ENCODE measurements at places on chromosomes 12 and 14.
A peak's percentile ranks its signal among the peaks of the same experiment; 100 is the strongest.

DNA sequence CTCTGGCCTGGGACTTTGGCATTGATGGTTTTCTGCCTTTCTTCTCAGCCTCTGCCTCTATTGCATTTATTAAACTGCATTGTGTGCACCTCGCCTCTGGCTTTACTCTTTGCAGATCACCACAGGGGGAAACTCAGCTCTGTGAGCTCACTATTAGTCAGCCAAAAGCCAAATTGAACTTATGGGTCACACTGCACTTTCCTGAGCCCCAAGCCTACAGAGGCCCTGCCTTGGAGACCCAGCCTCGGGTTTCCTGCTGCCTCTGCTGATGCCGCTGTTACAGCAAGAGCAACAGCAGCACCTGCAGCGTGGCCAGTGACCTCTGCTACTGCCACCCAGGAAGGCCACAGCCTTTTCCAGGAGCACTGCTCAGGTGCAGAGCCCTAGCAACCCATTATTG, 122.5 kb downstream of the DAD1 start:
- DNase-seq: no peak

DNA sequence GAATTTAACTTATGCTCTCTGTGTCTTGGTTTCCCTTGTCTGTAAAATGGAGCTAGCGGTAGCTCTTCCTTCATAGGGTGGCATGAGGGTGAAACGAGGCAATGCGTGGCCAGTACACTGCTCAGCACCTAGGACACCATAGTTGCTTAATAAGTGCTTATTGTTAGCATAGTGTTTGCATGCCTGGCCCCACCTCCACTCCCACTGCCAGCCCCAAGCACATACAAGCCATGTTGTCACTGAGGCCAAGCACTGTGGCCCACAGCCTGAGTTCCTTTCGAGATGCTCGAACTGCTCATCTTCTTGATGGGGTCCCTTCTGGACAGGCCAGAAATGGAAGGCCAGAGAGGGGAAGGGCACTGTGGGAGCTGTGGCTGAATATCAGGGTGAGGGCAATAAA, 839 bp downstream of the FICD start:
- peak; percentile 3 for DNase-seq

- DNase-seq: no peak
Measured at GRCh38 chr14:36300337-36300736, 20.1 kb downstream of the MBIP start.

- DNase-seq: no peak
Measured at GRCh38 chr12:122991623-122992275, 11.3 kb downstream of the ARL6IP4 start.

DNA sequence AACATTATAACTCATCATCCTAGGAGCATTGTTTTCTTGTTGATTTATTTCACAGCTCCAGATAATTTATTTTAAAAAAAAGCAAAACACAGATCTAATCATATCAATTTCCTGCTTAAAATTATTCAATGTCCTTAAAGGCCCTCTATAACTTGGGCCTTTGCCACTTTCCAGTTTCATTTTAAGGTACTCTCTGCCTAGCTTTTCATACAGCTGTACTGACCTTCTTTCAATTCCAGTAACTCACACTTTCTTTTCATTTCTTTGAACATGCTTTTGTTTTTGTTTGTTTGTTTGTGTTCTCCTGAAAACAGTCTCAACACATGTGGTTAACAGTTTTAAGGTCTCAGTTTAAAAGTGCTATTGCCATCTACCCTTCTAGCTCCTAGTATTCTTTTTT, 281.9 kb downstream of the ACSS3 start:
- no peak for DNase-seq

DNA sequence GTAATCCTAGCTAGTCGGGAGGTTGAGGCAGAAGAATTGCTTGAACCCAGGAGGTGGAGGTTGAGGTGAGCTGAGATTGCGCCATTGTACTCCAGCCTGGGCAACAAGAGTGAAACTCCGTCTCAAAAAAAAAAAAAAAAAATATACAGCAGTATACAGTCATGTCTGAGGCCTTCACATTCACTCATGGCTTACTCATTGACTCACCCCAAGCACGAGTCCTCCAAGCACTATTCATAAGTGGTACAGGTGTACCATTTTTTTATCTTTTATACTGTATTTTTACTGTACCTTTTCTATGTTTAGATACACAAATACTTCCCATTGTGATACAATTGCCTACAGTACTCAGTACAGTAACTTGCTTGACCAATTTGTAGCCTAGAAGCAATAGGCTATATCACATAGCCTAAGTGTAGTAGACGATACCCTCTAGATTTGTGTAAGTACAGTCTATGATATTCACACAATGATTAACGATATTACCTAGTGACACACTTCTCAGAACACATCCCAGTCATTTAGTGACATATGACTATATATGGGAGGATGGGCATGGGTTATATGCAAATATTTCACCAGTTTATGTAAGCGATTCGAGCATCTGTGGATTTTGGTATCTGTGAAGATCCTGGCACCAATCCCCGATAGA, 12.2 kb downstream of the LLPH start:
- no peak for DNase-seq

DNA sequence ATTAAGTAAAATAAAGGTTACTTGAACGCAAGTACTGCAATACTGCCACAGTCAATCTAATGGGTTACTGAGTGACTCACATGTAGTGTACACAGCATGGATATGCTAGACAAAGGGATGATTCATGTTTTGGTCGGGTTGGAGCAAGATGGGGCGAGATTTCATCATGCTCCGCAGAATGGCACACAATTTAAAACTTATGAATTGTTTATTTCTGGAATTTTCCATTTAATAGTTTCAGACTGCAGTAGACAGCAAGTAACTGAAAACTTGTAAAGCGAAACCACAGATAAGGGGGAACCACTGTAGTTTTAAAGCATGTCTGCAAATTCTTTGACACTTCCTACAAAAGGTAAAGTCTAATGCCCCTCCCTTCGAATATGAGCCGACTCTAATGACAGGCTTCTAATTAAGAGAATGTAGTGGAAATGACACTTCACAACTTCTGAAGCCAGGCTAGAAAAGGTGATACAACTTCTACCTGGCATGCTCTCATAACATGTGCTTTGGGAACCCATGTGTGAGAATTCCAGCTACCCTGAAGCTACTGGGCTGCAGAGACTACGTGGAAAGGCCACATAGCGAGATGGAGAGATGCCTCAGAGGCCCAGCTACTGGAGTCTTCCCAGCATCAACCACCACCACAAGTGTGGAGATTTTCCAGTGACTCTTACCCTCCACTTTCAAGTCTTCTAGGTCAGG, 13.9 kb upstream of the TCP11L2 start:
- peak; percentile 83 for DNase-seq

- DNase-seq: no peak
Measured at GRCh38 chr12:129119537-129119936, 266.3 kb downstream of the GLT1D1 start.

- DNase-seq: peak; percentile 1
Measured at GRCh38 chr12:72191761-72192160, 80.4 kb upstream of the TRHDE start.

DNA sequence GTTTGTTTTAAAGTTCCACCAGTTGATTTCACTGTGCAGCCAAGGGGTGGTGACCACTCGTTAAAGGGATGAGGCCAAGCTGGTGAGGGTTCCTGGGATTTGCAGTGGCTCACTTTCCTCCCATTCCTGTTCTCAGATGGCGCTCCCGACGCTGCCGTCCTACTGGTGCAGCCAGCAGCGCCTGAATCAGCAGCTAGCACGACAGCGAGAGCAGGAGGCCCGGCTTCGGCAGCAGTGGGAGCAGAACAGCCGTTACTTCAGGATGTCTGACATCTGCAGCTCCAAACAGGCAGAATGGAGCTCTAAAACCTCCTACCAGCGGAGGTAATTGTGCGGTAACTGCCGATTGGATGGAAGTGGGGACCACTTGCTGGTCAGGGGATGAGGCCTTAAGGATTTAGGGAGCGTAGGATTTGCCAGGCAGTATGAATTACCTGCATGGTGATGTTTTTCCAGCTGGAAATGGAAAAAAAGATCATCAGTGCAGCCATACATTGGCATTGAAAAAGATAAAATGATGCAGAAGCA, 2.9 kb downstream of the TCHP start:
- no peak for DNase-seq

DNA sequence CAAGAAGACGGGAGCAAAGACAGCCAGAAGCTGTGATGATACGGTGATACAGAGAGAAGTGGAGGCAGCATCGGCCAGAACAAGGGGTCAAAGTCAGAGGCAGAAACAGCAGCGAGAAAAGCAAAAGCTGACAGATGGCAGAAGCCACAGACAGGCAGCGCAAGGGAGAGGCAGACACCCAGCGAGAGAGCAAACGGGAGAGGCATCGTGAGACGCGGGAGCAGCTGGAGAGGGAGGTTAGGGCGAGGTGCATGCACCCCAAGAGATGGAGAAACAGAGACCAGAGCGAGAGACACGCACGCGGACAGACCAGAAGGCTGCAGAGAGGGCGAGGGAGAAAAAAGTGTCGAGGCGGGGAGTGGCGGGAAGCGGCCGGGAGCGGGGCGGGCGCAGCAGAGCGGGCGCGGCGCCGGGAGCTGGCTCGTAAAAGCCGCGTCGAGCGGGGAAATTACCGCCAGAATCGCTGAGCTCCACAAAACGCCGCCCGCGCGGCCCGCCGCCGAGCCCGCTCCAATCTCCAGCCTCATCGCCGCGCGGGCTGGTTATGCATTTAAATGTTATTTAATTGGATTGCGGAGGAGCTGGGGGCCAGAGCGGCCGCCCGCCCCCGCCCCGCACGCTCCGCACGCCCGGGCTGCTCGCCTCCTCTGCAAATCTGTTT, 15.6 kb downstream of the SMUG1 start:
- DNase-seq: peak; percentile 5

DNA sequence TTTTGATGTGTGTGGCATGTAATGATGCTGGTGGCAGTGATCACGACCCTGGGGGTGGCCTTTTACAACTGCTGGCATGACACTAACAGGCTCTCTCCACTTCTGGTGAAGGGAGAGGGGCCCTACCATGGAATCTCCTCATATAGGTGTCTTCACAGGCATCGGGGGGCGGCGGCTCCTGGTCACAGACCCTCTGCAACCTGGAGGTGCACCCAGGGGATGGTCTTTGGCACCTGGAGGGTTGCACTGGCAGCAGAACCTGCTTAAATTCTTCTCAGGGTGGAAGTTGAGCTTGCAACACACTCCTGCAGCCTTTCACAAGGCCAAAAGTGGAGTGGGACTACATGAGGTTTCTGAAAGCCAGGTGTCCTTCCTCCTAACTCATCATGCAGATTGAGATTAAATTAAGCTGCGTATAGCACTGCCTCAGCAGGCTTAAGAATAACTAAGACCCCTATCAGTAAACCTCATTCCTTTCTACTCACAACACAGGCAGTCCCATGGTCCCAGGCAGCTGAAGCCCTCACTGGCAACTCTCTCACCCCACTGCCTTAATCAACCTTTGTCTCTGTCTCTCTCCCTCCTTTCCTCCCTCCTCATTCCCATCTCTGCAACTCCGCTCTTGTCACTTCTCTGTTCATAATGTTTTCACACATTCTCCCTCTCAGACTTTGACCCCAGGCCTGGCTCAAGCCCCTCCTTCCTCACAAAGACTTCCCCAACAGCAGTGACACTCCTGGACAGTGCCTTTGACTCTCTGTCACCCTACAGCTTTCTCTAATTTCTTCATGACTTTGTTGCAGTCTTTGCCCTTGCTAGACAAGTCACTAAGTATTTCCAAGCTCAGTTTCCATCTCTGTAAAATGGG, 18.9 kb downstream of the NID2 start:
- no peak for DNase-seq

- peak; percentile 84 for DNase-seq
Measured at GRCh38 chr12:8065991-8066594, at the start of gene C3AR1. Gene C3AR1, minus strand, starts transcription at chr12:8066359. Its CDS starts 6,174 bp downstream, at chr12:8060185.

- no peak for DNase-seq
Measured at GRCh38 chr12:29301114-29301513, 79.9 kb downstream of the ERGIC2 start.

DNA sequence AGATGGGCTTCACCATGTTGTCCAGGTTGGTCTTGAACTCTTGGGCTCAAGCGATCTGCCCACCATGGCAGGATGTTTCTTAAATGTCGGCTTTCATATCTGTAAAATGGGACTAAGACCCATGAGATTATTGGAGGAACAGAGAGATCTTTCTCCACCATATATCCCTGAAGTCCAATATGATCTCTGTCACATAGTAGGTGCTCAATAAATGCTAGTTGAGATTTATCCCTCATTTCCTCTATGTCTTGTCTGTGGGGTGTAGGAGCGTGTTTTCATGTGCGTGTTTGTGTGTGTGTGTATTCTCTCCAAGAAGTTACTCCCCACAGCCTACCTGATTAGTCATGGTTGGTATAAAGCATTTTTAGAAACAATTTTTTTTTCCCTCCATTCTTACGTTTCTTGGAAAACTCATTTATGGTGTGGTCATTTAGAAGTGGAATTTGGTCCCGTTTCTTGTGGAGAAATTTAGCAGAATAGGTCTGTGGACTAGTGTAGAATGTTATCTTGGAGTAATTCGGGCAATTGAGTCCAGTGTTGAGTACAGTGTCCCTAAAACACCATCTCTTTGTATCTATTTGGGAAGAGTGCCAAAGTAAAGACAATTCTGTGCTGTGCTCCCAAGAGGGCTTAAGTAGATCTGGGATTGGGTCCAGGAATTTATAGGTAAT, 4.3 kb downstream of the STRAP start:
- no peak for DNase-seq

GRCh38 chr12:5582018-5582417, 150.1 kb downstream of the NTF3 start:
- DNase-seq: no peak

GRCh38 chr12:56987551-56988053, 18.7 kb downstream of the ZBTB39 start:
- DNase-seq: peak; percentile 58

DNA sequence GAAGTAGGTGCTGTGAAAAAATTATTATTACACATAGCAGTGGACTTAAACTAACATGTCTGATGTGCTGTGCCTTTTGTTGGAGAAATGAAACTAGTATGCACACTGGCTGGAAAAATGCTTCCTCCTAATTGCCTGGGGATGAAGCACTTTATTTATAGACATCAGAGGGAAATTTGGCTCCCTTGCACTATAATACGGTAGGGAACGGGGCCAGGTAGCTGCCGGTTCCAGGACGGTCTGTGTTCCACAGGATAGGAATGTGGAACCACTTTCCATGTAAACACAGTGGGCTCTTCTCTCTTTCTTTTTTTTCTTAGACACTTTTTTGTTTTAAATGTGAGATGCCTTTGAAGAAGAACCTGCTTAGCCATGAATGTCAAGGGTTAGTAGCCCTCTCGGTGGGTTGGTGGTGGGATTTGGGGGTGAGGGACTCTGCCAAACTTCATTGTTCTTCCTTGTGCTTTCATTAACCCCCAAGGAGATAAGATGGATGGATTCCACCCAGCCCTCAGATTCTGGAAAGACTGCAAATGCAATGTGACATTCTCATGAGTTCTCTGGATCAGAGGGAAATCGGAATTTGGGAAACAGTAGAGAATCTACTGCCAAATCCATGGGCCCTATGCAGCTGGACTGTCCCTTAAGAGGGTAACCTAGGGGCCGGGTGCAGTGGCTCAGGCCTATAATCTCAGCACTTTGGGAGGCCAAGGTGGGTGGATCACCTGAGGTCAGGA, 58.0 kb upstream of the GSC start:
- no peak for DNase-seq

GRCh38 chr14:69786603-69787002, 10.4 kb downstream of the SLC10A1 start:
- DNase-seq: no peak
